ENCODE measurements at places on chromosomes 7 and 10.

GRCh38 chr10:76309070-76309469 is 877.6 kb downstream of the LRMDA start:
- peak; percentile 64 for DNase-seq

DNA sequence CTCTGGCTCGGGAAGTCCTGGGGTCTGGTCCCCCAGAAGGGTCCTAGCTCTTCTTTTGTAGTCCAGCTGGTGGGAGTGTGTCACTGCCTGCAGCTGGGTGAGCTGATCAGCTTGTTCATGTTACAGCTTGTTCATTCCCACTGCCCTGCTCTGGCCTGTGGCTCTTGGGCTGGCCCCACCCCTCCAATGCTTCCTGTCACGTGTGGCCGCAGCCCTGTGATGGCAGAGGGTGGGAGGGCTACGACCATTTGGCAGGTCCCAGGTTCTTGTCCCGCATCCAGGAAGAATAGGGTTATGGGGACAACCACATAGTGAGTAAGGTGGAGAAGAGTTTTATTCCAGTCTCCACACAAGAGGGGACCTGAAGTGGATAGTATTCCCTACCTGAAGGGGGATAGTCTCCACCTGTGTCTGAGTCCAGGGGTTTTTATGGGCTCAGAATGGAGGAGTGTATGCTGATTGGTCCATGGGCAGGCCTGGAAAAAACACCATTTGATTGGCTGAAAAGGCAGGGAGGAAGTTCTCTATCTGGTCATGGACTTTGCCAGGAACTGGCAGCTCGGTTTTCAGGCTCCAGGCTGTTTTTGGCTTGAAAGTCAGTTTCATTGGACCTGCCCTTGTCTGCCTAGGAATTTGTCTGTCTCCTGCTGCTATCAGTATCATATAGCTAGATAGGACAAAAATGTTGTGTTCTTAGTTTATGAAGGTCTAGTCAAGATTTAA is 13.1 kb downstream of the SDHAF3 start:
- no peak for DNase-seq

- no peak for DNase-seq
Observed at GRCh38 chr10:88557256-88557655, 25.9 kb downstream of the RNLS start.

DNA sequence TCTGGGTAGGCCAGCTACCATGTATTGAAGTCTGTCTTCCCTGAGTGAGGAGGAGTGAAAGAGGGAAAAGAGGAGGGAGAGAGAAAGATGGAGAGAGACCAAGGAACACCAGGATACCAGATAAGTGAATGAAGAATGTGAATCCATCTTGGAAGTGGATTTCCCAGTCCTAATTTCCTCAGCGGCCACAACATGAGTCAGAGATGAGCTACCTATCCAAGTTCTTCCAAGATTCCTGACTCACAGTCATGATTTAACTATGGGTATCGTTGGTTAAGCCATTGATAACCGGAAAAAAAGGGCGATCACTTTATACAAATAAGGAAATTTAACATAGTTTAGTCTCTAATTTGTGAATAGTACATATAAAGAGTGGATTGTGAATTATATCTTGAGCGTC is 561.8 kb downstream of the ATRNL1 start:
- DNase-seq, result peak; percentile 32

DNA sequence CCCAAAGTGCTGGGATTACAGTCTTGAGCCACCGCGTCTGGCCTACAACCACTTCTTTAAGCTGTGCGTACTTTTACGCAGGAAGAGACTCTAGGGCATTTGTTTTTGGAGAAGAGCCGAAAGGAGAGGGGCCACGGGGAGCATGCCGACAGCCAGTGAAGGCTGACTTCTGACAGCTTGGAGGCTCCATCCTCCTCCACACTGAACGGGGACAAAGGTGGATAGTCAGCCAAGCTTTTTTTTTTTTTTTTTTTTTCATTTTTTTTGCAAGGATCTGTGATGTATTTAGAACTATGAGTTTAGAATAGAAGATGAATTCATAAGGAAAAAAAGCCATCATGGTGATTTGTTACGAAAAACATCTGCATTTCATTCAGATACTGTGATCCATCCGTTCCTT is 221.7 kb downstream of the ARHGAP21 start:
- DNase-seq, result peak; percentile 18

GRCh38 chr10:104706886-104707285 is 65.8 kb downstream of the SORCS3 start:
- no peak for DNase-seq

GRCh38 chr10:13102002-13102794 is 2.2 kb downstream of the OPTN start:
- DNase-seq, result no peak

DNA sequence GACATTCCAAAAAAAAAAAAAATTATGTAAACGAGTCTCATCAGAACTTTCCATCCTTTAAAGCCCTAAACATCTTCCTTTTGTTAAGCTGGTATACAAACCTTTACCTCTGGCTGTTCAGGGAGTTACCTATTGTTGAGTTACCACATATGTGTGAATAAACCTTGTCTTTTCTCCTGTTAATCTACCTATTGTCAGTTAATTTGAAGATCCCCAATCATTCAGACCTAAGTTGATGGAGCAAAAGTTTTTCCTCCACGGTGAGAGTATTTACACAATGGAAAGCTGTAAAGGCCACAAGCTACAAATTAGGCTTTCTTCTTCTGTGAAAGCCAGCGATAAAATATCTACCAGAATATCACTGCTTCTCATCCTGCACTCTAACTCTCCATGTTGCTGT is 80.3 kb downstream of the SKAP2 start:
- DNase-seq, result no peak

- DNase-seq, result peak; percentile 3
Observed at GRCh38 chr7:110309941-110310340, 781.0 kb upstream of the LRRN3 start.

DNA sequence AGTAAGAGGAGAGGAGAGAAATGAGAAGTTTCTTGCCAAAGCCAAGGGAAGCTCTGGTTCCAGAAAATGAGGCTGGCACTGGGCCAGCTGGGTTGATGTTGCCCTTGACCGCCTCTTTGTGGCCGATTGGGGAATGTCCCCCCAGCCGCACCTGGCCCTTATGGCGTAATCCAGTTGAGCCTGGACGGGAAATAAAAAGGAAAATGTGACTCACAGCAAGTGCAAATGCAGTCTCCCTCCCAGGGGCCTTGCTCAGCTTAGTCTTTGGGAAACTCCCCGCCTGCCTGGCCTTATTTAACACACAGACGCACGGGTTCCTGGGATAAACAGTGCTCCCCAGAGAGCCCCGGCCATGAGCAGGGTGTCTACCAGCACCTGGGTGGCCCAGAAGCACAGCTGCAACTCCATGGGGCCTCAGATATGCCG is 174.8 kb downstream of the KIAA1217 start:
- peak; percentile 99 for DNase-seq

DNA sequence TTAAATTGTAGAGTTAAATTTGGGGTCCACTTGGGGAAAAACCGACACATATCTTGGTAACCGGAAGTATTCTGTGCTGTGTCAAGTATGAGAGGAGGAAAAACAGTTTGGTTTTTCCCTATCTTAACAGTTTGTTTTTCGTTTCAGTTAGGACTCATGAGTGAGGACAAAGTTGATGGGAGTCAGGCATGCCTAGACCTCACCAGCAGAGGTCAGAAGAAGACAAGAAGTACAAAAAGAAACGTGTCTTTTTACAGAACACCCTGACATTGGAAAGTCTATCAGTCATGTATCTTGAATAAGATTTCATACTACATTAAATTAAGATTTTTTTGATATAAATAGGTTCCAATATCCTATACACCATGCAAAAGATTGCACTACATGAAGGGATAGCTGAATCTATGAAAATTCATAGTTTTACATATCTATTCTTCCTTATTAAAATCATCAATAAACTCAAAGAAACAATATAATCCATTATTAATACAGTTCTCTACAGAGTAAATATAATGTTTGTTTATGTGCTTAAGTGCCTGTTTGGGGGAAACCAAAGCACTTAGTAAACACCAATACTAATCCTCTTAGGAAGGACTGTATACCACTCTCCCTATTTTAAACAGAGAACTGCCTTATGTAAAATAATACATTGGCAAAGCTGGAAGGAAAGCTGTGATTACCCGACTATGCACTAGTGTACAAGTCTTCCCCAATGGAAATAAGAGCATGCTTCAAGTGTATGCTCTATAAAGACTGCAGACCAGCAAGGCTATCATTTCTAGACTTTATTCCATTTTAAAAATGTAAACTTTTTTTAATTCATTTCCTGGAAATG is 95.6 kb downstream of the USP6NL start:
- peak; percentile 66 for DNase-seq

GRCh38 chr10:77036993-77037734 is 600.4 kb downstream of the KCNMA1 start:
- no peak for DNase-seq

DNA sequence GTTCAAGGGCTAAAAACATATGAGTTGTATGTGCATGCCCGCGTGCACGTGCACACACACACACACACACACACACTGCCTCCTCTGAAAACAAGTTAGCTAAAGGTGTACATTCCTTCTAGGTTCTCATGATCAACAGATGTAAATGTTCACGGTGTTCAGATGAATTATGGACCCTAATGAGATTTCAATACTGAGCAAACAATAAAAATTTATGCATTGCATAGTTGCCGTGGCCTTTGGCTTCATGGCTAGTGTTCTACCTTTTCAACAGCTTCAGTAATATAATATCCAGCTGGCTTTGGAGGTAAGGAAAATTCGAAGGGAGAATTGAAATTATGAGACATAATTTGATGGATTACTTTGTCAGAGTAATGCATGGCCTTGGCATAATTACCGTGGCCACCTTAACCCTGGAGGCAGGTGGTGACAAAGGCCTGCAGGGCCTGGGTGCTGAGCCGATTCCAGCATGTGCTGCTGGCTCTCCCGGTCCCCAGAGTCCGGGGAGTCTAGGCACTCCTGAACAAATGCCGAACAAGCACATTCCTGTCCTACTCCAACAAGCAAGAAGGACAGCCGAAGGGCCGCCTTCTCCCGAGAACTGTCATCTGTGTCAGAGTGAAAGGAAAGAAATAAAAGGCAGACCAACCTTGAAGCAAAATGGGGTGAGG is 166.6 kb upstream of the TCF7L2 start:
- DNase-seq, result no peak

GRCh38 chr7:87003872-87004798 is 55.3 kb downstream of the ELAPOR2 start:
- no peak for DNase-seq

- no peak for DNase-seq
Observed at GRCh38 chr7:156461881-156462665, 178.5 kb upstream of the RNF32 start.

GRCh38 chr10:112185959-112186358 is 2.4 kb upstream of the GPAM start:
- no peak for DNase-seq

- DNase-seq, result no peak
Observed at GRCh38 chr10:507355-507699, 182.1 kb downstream of the DIP2C start.

- DNase-seq, result no peak
Observed at GRCh38 chr10:69572159-69573055, 815 bp downstream of the NEUROG3 start.

- DNase-seq, result no peak
Observed at GRCh38 chr7:42893346-42894240, 18.3 kb downstream of the C7orf25 start.

GRCh38 chr10:43192884-43193283 is 54.6 kb downstream of the CSGALNACT2 start:
- no peak for DNase-seq

GRCh38 chr7:112001091-112001826 is 204.9 kb downstream of the DOCK4 start:
- DNase-seq, result peak; percentile 78

DNA sequence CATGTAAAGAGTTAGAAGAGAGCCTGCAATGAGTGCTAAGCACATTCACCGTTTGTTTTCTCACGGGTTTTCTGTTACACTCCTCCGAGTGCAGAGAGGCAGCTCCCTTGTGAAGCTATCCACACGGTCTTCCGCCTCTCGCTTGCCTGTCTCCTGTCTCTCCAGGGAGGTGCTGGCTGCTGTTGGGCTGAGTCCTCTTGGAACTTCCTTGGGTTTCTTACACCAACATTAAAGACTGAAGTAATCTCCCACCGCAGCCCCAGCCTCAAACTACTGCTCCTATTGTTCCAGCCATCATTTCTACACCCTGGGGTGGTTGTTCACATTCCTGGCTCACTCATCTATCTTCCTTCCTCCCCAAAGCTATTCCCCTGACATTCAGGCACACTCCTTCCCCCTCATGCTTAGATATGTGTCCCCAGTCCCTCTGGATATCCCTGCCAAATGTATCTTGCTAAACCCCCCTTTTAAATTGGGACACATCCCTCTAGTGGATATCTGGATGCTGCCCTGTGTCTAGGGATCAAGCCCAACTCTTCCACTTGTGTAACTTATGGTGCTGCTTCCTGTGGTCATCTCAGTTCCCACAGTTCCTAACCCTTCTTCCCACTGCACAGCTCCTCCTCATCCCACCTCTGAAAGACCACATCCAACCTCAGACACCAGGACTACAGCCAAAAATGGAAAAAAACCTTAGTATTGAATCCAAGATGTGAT is 14.1 kb downstream of the ESYT2 start:
- peak; percentile 53 for DNase-seq

DNA sequence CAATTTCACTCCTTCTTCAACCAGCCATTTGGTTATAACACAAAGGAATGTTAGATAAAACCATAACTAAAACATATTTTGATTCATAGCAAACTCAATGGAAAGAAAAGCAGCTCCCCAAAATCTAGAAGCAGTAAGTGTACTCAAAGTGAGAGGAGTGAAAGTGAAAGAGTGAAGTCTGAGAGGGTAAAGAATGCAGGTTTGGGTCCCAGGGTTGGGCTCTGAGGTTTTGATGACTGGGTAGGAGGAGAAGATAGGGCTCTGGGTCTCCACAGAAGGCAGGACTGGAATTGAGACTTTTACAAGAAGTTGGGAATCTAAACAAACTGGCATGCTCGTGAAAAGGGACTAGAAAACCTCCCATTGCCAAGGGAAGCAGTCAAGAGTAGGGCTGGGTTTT is 85.4 kb upstream of the RSU1 start:
- DNase-seq, result no peak

GRCh38 chr10:28906934-28907333 is 229.6 kb downstream of the BAMBI start:
- DNase-seq, result peak; percentile 55

DNA sequence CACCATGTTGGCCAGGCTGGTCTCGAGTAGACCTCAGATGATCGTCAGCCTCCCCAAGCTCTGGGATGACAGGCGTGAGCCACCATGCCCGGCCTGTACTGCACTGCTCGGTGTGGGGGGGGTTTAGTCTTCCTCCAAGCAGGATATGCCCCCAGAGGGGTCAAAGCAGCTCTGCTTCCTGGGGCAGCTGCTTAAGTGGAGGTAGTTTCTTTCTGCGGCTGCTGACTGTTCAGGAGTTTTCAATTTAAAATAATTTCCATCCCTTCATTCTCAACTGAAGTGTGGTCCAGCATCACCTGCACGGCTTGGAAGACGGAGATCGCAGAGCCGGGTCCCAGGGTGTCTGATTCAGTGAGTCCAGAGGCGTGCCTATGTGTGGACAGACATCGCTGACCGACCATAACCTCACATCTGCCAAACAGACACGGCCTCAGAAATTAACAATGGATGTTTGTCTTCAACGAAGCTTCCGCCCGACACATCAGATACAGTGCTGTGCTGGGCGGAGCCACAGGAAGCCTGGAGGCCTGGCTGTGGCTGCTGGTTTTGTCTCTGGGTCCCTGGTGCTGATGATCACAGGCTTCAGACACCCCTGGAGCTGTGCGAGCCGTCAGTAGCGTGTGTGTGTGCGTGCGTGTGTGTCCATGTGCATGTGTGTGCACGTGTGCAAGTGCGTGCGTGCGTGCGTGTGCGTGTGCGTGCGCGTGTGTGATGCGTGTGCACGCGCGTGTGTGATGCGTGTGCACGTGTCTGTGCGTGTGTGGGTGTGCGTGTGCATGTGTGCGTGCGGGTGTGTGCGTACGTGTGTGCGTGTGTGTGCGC is 226.5 kb upstream of the PITRM1 start:
- DNase-seq, result peak; percentile 45

- DNase-seq, result no peak
Observed at GRCh38 chr10:131728286-131729228, 172.3 kb upstream of the PPP2R2D start.

All from fibroblast of upper back skin (primary cell).